Caco-2 (cell line): ENCODE measurements at places on chromosomes 13 and 19. TPM values are rescaled to one million over a fixed set of nuclear protein-coding genes. Genes with fewer than 3 reads are reported as not detected.
A peak's percentile ranks its signal among the peaks of the same experiment; 100 is the strongest.

NKG7 gene
- total RNA-seq: not detected in 2 replicates

DNA sequence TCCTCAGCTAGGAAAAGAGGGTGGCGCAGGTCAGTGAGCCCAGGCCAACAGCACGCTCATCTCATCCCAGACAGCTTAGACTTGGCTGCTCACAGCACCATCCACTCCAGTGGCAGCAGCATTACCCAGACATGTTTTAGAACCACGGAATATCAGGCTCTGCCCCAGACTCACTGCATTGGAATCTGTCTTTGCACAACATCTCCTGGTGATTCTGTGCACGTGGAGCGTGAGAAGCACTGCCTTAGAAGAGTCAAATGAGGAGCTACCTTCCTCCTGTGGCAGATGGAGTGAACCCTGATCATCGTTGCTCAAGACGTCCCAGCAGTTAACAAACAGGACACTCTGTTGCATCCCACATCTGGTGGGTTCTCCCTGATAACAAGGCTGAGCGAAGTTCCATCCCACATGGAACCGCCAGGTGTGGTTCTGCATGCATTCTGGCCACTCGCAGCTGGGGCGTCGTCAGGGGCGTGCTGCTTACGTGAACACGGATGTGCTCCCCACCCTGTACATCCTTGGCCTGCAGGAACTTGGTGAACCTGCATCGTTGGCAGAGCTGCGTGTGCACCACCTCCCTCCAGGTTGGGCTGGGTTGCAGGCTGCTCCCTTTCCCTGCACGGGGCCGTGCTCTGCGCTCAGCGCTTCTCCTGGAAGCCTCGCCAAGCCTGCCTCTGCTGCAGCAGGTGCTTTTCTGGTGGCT, 25.2 kb upstream of the ATP11A start:
- no peak overlapping the region for H3K4me3 ChIP-seq
- 0 out of 2 replicates have a peak, but pooled peaks cover under 1% of the 10 kb centered on the region for H3K4me1 ChIP-seq

PGLYRP2 gene
- total RNA-seq: not detected in 2 replicates

DNA sequence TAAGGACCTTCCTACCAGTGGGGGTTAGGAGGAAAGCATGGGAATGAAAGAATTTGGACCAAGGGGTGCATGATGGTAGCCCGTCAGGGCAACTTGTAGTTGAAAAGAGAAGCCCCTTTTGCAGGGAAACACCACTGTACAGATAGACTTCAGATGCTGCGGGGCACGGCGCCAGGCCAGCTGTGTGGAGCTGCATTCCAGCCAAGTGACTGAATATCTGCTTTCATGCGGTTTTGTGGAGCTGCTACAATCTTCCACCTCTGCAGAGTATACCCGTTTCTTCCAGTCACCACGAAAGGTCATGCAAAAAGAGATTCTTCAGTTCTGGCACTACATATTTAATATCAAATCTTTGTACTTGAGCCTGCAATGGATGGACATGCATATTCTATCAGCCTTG, 104.7 kb downstream of the RGCC start:
- H3K27me3 ChIP-seq: no peaks in the 10 kb centered on the region
- DNase-seq: no peak
- no peak overlapping the region for H3K27ac ChIP-seq
- H3K4me3 ChIP-seq: no peak overlapping the region
- no peaks in the 10 kb centered on the region for H3K36me3 ChIP-seq

DNA sequence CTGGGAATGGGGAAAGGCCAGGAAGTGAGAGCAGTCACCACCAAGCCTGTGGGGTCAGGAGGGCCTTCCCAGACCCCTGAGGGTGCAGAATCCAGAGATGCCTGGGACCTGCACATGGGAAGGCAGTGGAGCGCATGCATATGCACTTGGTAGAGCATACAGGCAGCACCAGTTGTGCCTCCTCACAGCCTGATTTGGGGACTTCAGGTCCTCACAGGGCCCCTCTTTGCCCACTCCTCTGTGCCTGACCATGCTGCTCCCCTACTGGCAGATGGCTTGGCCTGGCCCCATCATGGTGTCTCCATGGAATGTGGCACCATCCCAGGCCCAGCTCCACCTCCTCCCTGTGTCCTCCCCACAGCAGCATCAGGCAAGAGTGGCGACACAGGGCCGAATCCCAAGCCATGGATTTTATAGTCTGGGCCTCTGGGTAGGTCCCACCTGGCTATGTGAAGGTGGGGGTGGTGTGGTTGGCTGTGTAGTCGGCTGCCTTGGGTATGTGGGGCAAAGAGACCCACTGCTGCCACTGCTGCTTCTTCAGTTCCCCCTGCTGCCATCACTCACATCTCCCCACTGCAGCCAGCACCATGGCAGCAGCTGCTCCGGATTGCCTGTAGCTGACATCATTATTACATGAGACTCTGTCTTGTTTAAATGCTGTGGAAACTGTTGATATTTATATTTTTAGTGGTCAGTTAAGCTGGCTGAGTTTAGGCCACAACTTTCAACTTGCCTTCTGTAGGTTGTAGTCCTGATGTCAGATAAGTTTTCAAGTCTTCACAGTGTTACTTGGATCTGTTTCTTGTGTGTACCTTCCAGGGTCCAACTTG, 247.0 kb downstream of the GPC6 start:
- H3K36me3 ChIP-seq: no peaks in the 10 kb centered on the region
- no peak overlapping the region for H3K27ac ChIP-seq
- no peaks in the 10 kb centered on the region for H3K4me1 ChIP-seq
- DNase-seq: no peak
- no peaks in the 10 kb centered on the region for H3K27me3 ChIP-seq
- no peak overlapping the region for H3K4me3 ChIP-seq

DNA sequence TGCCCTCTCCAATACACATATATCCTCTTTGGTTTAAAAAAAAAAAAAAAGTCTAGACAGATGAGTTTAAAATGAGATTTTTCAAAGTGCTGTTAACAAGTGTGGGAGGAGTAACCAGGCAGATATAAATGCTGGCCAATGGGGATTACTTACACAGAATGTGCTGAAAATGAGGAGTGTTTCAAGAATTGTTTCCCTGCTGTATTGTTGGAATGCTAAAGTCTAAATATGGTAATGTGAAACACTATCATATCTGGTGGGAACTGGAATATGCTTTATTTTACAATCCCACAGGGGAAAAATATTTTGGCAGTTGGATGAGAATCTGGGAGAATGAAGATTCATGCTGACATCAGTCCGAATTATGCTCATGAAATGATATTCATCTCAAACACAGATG, 250.7 kb downstream of the DCT start:
- H3K36me3 ChIP-seq: no peaks in the 10 kb centered on the region
- H3K4me1 ChIP-seq: no peaks in the 10 kb centered on the region
- no peaks in the 10 kb centered on the region; the same call in 1 of the 2 replicates for H3K27me3 ChIP-seq
- H3K4me3 ChIP-seq: no peak overlapping the region
- no peak for DNase-seq

DNA sequence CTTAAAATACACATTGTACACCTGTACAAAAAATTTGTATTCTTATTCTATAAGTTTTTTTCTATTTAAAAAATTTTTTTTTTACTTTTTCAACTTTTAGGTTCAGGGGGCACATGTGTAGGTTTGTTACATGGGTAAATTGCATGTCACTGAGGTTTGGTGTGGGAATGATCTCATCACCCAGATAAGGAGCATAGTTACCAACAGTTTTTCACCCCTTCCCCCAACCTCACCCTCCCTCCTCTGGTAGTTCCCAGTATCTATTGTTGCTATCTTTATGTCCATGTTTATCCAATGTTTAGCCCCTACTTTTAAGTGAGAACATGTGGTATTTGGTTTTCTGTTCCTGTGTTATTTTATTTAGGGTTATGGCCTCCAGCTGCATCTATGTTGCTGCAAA, 89.9 kb downstream of the CDK8 start:
- no peaks in the 10 kb centered on the region for H3K27me3 ChIP-seq
- H3K4me1 ChIP-seq: no peaks in the 10 kb centered on the region; the same call in 1 of the 2 replicates
- H3K27ac ChIP-seq: no peak overlapping the region
- H3K36me3 ChIP-seq: no peaks in the 10 kb centered on the region; the same call in 1 of the 2 replicates
- H3K4me3 ChIP-seq: no peak overlapping the region

- no peaks in the 10 kb centered on the region for H3K27me3 ChIP-seq
- DNase-seq: no peak
- no peaks in the 10 kb centered on the region for H3K4me1 ChIP-seq
- no peak overlapping the region for H3K27ac ChIP-seq
Measured at GRCh38 chr13:47859165-47859564, 141.9 kb downstream of the SUCLA2 start.

- no peaks in the 10 kb centered on the region for H3K36me3 ChIP-seq
- H3K27me3 ChIP-seq: no peaks in the 10 kb centered on the region
- no peak overlapping the region for H3K4me3 ChIP-seq
- H3K4me1 ChIP-seq: peaks cover 8% of the 10 kb centered on the region
Measured at GRCh38 chr19:584240-585001, 5.3 kb upstream of the HCN2 start.

TEX26 gene
- total RNA-seq: not detected in 2 replicates

DNA sequence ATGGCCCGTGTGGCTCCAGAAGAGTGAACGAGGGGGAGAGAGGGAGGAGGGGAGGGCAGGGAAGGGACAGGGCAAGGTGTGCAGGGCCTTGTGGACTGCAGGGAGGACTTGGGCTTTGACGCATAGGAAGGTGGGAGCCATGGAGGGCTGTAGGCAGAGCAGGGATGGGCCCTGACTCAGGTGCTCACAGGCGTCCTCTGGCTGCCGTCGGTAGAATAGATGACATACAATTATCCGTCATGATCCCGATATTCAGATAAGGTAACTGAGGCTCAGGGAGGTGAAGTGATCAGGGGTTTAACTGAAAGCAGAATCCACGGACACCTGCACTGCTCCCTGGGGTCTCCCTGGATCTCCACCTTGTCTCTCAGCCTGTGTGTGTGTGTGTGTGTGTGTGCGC, 3.4 kb downstream of the C3 start:
- H3K27ac ChIP-seq: peak overlapping the region; percentile 4
- H3K4me3 ChIP-seq: no peak overlapping the region
- H3K4me1 ChIP-seq: peaks cover 4% of the 10 kb centered on the region; the same call in 1 of the 2 replicates
- no peaks in the 10 kb centered on the region for H3K36me3 ChIP-seq
- no peaks in the 10 kb centered on the region for H3K27me3 ChIP-seq
- no peak for DNase-seq

PDX1 gene
- 3.7 and 3.9 TPM in 2 replicates for total RNA-seq

DNA sequence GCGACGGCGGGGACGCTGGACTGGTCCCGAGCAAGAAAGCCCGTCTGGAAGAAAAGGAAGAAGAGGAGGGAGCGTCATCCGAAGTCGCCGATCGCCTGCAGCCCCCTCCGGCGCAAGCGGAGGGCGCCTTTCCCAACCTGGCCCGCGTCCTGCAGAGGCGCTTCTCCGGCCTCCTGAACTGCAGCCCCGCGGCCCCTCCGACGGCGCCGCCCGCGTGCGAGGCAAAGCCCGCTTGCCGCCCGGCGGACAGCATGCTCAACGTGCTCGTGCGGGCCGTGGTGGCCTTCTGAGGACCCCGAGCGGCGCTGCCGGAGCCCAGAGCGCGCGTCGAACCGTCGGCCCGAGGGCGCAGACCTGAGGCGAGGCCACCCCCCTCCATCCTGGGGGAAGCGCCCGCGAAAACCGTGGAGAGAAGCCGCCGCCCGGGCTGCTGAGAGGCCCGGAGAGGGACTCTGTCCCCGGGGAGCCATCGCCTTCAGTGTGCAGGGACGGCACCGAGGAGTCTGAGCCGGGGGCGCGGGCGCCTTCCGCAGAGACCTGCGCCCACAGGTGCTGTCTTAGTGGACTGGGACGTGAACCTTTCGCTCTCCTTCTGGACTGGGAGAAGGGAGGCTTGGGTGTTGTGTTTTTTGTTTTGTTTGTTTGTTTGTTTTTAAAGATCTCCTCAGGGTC, 3.5 kb downstream of the IER2 start:
- H3K4me3 ChIP-seq: peak overlapping the region; percentile 99
- H3K36me3 ChIP-seq: peaks cover 2% of the 10 kb centered on the region; the same call in 1 of the 2 replicates
- peak overlapping the region; percentile 98 for H3K27ac ChIP-seq
- H3K4me1 ChIP-seq: peaks cover 16% of the 10 kb centered on the region
- peak; percentile 42 for DNase-seq

KCNC3 gene
- total RNA-seq: 20.6 and 24.6 TPM in 2 replicates

- H3K27me3 ChIP-seq: no peaks in the 10 kb centered on the region
- H3K27ac ChIP-seq: peak overlapping the region; percentile 42
- peaks cover 29% of the 10 kb centered on the region for H3K4me1 ChIP-seq
- peak; percentile 89 for DNase-seq
- H3K36me3 ChIP-seq: no peaks in the 10 kb centered on the region
Measured at GRCh38 chr19:2578901-2579677, 103.2 kb downstream of the GADD45B start.

UQCRFS1 gene
- total RNA-seq: 43.7 and 44.0 TPM in 2 replicates

DNA sequence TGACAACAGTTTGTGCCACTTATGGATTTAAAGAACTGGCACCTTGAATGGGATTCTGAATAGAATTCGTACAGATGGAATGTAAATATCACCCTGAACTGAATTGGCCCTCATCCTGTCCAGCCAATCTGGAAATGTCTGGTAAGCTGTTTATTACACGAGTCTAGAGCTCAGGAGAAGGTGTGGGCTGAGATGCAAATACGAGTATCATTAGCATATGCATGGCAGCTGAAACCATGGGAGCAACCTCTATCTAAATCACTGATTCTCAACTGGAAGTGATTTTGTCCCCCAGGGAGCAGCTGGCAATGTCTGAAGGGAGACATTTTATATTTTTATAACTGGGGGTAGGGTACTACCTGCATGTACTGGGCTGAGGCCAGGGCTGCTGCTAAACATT, 15.6 kb upstream of the VWA8 start:
- H3K36me3 ChIP-seq: no peaks in the 10 kb centered on the region
- H3K27me3 ChIP-seq: no peaks in the 10 kb centered on the region
- no peak overlapping the region for H3K4me3 ChIP-seq

GRCh38 chr19:399370-399769, 9.6 kb downstream of the C2CD4C start:
- no peak for DNase-seq
- no peaks in the 10 kb centered on the region for H3K4me1 ChIP-seq
- H3K27ac ChIP-seq: no peak overlapping the region
- no peak overlapping the region for H3K4me3 ChIP-seq
- no peaks in the 10 kb centered on the region for H3K36me3 ChIP-seq

GRCh38 chr13:73991884-73992283, 142.3 kb downstream of the KLF12 start:
- DNase-seq: no peak
- H3K4me3 ChIP-seq: no peak overlapping the region

DNA sequence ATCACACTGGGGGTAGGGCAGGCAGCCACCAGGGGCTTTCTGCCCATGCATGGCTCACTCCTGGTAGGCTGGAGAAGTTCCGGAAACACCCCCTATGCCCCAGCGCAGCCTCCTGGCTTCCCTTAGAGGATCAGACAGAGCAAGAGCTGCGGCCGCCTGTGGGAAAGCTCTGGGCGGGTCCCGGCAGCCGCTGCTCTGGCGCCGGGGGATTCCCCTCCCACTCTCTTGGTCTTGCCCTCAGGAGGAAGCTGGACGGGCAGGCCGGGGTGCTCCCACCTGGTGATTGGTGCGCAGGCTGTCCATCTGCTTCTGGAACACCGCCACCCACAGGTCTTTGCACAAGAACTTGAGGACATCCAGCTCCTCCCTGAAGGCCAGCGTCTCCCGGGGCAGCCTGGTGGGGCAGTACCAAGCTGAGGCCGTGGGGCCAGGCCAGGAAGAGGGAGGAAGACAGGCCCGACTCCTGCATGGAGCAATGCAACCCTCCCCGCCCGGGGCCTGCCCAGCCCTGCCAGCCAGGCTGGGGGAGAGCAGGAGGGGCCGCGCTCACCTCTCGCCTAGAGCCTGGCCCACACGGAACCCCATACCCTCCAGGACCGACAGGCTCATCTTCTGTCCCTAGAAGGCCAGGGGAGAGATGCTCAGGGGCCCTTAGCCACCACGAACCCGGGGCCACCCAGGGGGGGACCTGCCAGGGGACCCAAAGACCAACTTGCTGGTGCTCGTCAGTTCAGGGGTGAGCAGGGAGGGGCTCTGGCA, 4.0 kb upstream of the NKPD1 start:
- no peak for DNase-seq
- peaks cover 1% of the 10 kb centered on the region; the same call in 1 of the 2 replicates for H3K36me3 ChIP-seq
- no peak overlapping the region for H3K27ac ChIP-seq
- H3K4me1 ChIP-seq: peaks cover 19% of the 10 kb centered on the region
- no peak overlapping the region for H3K4me3 ChIP-seq
